Activated CD4-positive, alpha-beta T cell treated with anti-CD3 and anti-CD28 coated beads, Interleukin-2, Interleukin-4, amounts not matched to agents 100 ng/mL and 50 ng/mL, durations not matched to agents 16 hours and 8 hours (primary cell): ENCODE measurements at places on chromosomes 5 and 9.

- no peak for DNase-seq
Measured at GRCh38 chr9:105693435-105694189, 729 bp upstream of the TMEM38B start.

DNA sequence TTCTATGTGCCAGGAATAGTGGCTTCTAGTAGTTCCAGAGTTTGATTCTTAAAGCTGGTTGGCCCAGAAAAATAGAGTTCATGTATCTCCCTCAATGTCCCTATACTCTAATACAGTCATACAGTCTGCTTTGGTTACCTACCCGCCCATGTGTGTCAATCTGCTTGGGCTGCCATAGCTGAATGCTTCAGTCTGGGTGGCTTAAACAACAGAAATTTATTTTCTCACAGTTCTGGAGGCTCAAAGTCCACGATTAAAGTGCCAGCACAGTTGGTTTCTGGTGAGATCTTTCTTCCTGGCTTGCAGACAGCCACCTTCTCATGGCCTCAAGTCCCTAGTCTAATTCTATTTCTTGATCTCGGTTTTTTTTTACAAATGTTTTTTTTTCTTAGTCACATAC is 1739.0 kb downstream of the MAT2B start:
- DNase-seq, result no peak

GRCh38 chr5:65359569-65359968 is 122.2 kb downstream of the ADAMTS6 start:
- DNase-seq, result no peak

GRCh38 chr5:39063037-39063436 is 11.2 kb downstream of the RICTOR start:
- no peak for DNase-seq

GRCh38 chr9:111969061-111969460 is 72.4 kb downstream of the UGCG start:
- DNase-seq, result no peak

- peak; percentile 68 for DNase-seq
Measured at GRCh38 chr5:52771343-52772039, 16.2 kb upstream of the ITGA1 start.

DNA sequence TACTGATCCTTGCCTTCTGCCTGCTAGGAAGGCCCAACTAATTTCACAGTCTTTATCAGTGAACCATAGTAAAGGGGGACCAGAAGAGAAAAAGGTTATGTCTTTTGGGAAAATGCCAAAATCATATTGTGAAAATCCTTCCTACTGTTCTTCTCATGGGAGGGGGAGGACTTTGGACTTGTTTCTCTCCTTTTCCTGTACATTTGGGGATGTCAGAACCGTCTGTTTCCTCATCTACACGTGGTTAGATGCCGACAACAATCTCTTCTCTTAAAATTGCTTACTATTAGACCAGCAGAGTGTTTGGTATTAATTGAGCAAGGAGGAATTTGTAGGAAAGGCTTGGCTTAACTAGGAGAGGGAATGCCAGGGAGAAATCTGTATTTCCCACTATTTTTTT is 77.2 kb downstream of the TMC1 start:
- no peak for DNase-seq
